Neuronal stem cell (in vitro differentiated cells): ENCODE measurements at places on chromosomes 12 and 14.
A peak's percentile ranks its signal among the peaks of the same experiment; 100 is the strongest.

DNA sequence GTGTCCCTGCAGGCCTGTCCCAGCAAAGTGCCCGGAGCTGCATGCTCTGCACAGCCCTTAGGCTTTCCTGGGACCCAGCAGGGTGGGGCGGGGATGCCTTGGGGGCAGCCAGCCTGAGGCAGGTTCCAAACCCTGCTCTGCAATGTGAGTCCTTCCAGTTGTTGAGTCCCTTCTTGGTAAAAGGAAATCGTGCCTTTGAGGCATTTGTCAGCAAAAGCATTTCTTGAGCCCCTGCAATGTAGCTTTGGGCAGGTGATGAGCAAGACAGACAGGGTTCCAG, 38.1 kb upstream of the TRAF3 start:
- DNase-seq: no peak

DNA sequence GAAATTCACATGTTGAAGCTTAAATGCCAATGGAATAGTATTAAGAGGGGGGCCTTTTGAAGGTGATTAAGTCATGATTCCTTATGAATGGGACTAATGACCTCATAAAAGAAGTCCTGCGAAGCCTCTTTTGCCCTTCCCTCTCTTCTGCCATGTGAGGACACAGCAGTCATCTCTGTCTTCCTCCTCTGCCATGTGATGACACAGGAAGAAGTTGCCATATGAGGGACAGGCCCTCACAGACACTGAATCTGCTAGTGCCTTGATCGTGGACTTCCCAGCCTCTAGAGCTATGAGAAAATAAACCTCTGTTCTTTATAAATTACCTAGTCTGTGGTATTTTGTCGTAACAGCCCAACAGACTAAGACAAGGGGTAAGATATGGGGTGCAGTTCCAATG, 100.7 kb downstream of the VCPKMT start:
- no peak for DNase-seq

DNA sequence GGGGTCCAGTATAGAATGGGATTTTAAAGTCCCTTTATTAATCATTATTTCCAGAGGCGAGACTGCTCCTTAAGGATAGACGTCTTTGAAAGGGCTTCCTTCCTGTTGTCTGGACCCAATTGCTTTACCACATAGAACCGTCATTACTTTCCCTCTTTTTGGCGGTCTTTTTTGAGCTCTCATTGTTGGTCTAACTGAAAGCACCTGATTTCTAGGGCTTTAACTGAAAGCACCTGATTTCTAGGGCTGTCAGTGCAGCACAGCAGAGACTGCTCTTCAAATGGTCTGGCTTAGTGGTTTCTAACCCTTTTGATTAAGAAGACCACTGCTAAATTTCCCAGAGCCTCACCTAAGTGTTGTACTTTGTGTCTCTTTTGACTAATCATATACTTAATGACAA, 95.8 kb downstream of the PRKCH start:
- DNase-seq: no peak

DNA sequence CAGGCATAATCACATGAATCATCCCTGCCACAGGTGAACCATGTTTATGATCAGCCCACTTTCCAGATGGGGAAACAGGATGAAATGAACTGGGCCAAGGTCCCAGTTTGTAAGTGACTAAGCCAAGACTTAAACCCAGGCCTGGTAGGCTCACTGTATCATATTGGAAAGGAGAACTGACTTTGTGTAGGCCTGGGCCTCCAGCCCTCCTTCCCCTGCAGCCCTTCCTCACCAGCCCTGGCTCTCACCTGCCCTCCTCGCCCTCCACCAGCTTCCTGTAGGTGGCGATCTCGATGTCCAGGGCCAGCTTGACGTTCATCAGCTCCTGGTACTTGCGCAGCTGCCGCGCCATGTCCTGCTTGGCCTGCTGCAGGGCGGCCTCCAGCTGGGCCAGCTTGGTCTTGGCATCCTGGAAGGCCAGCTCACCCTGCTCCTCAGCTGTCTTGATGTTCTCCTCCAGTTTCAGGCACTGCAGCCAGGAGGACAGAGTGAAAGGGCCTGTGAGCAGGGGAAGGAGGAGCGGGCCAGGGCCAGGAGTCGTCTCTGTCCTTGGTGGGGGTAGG, 19.8 kb downstream of the KRT80 start:
- no peak for DNase-seq

- DNase-seq: no peak
Observed at GRCh38 chr14:102948698-102949061, 26.2 kb downstream of the AMN start.

GRCh38 chr12:53625373-53625945, 723 bp downstream of the ATF7 start:
- DNase-seq: no peak

DNA sequence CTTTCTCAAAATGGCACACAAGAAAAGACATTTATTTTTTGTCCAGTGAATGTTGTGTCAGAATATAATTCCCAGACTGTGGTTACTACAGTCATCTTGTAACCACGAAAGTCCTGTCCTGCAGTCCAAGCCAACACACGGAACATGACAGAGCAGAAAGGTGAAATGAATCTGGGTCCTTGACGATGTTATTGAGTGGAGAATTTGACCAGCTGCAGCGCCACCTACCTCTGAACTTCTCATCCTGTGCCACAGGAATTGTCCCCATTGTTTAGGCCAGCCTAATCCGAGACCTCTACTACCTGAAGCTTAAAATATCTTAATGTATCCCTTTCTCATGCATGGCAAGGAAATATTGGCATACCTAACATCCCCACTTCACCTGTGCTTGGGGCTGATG, 64.1 kb upstream of the OTX2 start:
- no peak for DNase-seq

DNA sequence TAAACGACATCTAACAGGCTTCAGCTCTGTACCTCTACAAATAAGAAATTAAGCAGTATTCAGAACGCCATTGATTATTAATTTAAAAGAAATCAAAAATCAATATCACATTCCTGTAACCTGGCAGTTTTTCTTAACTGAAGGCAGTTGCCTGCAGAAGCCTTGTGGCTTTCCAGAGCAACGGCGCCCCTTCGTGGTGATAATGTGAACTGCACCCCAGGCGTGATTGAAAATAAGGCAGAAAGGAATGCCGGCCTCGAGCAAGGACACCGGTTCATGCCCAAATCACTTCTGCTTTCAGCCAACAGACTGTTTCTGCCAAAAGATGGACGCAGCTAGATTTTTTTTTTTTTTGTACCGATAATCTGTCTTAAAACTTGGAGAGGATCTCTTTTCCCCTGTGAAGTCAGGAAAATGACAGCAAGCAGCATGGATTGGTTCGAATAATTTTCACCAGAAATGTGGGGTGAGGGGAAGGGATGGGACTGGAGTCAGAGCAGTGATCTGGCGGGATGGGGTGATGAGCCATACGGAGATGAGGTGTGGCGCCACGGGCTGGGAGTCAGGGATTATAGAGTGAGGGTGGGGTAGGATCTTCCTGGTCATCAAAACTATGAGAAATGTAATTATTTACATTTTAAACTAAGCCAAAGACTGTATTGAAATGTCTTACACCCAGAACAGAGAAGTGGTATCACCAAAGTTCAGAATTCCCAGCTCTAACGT, 473.0 kb downstream of the DPF3 start:
- peak; percentile 80 for DNase-seq

DNA sequence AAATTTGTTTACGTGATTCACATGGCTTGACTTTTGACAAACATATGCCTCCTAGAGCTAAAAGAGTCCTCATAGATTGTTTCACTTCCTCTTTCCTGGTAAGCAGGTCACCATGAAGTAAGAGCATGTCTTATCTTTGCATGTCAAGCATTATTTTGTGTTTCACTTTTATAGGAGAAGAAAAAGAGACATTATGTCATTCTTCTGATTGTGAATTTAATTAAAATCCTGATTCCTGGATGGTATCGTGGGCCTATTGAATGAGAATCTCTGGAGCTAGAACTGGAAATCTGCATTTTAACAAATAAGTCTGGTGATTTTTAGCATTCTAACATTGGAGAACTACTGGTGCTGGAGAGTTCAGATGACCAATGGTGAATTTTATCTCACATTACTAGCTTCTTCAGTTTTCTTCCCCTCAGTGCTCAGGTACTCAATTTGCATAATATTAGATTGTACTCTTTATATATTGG, 218.6 kb upstream of the ATP2B1 start:
- no peak for DNase-seq

DNA sequence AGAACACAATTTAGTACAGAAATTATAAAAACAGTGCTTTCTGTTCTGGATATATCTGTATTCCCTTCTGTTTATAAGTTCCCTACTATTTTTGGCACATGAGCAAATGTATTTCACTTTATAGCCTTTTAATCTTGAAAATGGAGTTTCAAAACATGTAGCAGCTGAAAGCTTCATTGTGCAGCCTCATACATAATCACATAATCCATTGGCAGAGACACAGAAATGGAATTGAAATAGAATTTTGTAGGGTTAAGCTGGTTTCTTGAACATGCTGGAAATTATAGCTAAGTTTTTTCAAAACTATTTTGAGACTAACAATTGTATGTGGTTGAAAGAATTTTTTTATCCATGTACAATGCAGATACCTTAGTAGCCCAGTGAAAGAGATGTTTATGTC, 614.3 kb upstream of the MDGA2 start:
- DNase-seq: no peak

- no peak for DNase-seq
Observed at GRCh38 chr14:32010604-32011125, 66.4 kb upstream of the ARHGAP5 start.

DNA sequence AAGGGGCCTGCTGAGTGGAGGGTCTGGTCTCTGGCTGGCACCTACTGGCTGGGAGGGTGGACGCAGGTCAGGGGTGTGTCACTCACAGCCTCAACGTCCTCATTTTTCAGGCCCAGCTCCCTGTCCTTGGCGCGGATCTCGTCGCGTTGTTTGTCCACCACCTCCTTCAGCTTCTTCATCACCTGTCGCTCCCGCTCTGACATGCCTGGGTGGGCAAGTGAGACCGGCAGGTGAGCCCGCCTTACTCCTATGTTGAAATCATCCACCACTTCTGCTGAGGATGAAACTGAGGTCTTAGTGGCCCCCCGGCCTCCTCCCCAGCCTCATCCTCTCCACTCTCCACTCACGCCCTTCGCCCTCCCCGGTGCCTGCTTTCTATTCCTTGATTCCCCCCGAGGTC, 34.2 kb downstream of the RILPL1 start:
- DNase-seq: no peak

- no peak for DNase-seq
Observed at GRCh38 chr12:115155665-115156645, 472.0 kb upstream of the TBX3 start.

DNA sequence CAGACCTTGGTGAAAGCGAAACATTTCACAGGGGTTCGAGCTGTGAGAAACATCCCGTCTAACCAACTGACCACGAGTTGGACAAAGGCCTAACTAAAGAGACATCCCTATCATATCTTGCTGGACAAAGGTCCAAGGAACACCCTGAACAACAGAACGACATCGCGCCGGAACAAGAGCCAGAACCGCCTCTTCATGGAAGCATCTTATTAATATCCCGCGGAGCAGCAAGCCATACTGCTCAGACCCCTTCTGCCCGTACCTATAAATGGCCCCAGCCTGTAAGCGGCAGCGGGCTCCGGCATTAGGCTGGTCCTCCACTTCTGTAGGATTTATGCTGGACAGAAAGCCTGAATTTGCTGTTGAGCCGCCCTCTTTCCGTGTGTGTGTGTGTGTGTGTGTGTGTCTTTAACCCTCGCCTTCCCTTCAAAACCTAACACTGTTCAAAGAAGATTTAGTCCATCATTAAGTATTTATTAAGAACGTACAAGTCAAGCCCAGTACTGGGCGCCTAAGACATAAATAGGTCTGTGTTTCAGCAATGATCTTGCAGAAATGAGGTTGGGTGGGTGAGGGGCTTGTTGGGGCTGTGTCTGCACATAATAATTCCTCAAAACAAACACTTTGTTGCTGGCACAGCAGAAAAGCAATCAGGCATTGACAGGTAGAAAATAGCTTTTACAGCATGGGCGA, 1.9 kb downstream of the SLC6A15 start:
- no peak for DNase-seq

DNA sequence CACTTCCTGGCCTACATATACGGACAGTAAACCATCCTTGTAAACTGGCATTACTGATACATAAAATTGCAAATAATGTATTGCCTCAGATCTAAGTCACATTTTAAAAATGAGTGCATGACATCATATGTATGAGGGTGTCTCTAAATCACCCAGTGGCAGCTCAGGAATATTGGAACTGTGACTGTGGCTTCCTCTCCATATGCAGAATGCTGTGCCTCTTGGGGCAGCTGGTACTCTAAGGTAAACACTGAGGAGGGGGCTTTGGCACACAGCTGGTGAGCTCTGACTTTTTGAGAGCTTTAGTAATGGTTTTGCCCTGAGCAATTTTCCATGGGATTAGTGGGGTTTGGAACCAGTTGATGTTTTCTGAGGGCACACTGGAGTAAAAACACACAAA, 263.7 kb downstream of the BMP4 start:
- DNase-seq: no peak

DNA sequence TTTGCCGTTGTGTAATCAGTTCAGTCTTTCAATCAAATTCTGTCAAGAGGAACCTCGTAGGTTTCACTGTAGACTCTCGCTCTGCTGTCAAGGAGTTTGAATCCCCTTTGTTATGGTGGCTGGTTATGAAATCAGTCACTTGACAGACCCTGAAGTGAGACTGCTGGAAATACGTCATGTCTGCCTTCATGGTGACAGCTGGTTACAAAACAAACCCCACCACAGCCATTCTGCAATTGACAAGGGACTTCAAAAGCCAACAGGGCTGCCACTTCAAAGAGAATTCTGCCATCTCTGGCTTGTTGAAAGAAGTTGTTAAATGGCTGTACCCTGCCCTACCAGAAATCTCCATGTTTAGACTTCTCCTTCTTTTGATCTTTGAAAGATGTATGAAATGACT, 286.9 kb downstream of the ERC1 start:
- no peak for DNase-seq

GRCh38 chr12:63874897-63875480, 30.5 kb downstream of the SRGAP1 start:
- no peak for DNase-seq

DNA sequence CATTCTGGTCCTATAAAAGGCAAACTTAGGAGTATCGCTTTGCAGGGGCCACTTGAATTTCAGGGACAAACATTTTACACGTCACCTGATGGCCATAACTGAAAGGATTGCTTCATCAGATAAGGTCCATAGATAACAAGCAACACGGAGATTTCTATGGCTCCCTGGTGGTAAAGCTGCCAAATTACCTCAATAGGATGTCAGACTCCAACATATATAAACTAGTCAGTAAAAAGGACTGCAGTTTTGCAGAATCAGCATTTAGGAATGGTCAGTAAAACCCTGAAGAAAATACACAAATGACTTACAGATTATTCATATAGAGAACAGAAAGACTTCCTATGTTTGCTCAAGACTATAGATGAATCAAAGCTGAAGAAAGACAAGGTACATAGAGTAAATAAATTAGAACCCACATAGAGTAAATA, 66.1 kb upstream of the GRIP1 start:
- DNase-seq: no peak

- peak; percentile 37 for DNase-seq
Observed at GRCh38 chr14:44778604-44779003, 183.1 kb downstream of the KLHL28 start.

- DNase-seq: no peak
Observed at GRCh38 chr14:30058401-30058800, 130.8 kb upstream of the PRKD1 start.

- DNase-seq: no peak
Observed at GRCh38 chr12:9731797-9732196, 1.1 kb downstream of the CLECL1 start.
